GM04504 (cell line): ENCODE measurements at places on chromosomes 6 and 20.

DNA sequence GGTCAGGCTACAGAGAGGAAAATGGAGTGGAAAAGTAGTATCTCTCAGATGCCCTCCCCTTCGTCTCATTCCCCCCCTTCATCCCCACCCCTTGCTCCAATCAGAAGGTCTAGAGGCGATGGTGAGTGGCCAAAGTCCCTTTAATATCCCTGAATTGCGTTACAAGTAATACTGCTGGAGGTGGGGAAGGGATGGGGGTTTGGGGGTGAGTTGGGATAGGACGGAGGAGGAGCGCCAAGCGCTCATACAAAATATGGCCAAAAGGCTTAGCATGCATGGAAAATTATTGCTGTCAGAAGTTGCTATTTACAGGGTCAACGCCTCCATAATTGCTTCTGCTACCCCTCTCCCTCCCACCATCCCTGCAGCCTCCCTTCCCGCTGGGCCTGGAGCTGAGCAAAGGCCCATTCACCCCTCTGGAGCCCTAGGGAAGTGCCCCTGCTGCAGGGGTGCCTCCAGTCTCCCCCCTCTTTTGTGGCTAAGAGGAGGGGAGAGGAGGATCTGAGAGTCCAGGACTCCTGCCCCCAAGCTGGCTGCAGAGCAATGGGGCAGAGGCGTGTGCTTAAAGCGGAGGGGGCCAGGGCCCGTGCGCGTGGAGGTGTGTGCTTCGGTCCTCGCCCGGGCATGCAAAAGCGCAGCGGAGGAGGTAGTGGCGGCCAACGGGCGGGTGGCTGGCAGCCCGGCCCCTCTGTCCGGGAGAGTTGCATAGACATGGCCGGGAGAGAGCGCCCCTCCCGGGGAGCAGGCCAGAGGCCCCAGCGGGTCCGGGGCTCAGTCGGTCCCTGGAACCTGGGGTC lies 8.7 kb upstream of the SRXN1 start:
- DNase-seq, result no peak

DNA sequence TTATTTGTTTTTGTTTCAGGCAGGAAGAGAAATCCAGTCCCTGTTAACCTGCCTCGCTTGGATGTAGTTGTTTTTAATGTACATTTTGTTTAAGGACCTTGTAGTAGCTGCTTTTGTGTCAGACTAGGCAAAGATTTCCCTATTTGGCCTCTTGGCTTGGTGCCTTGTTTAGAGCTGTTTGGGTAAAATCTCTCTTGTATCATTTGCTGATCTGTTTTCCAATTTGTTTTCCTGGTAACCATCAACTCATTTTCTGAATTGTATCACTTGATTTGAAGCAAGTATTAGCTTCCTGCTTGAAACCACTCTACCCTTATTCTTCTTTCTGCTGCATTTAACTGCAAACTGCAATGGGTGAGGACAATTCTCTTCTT lies 160.7 kb downstream of the ZFAND3 start:
- no peak for DNase-seq

- DNase-seq, result no peak
Measured at GRCh38 chr6:147054158-147054557, 150.1 kb upstream of the STXBP5 start.

- DNase-seq, result no peak
Measured at GRCh38 chr20:11754451-11754850, 163.2 kb upstream of the BTBD3 start.

GRCh38 chr20:61288331-61288784 lies 36.3 kb downstream of the CDH4 start:
- no peak for DNase-seq

DNA sequence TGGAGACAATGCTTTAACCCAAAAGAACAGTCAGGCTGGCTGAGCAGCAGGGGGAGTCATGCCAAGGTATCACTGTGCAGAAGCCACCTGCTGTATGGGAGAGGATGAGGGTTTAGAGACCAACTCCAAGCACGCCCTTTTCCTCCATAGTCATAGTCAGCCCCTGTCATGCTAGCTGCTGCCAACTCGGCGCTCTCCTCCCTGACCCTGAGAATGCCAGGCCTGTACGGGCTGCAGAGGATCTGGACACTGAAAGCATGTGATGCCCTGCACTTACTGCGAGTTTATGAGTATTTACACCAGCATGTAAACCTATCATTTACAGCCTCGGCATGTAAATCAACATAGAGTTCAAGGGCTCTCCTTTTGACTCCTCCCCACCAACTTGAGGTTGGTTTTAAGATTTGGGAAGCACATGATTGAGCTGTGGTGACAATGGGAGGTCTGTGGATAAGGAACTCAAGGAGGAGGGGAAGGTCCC lies 11.7 kb upstream of the SCUBE3 start:
- no peak for DNase-seq

DNA sequence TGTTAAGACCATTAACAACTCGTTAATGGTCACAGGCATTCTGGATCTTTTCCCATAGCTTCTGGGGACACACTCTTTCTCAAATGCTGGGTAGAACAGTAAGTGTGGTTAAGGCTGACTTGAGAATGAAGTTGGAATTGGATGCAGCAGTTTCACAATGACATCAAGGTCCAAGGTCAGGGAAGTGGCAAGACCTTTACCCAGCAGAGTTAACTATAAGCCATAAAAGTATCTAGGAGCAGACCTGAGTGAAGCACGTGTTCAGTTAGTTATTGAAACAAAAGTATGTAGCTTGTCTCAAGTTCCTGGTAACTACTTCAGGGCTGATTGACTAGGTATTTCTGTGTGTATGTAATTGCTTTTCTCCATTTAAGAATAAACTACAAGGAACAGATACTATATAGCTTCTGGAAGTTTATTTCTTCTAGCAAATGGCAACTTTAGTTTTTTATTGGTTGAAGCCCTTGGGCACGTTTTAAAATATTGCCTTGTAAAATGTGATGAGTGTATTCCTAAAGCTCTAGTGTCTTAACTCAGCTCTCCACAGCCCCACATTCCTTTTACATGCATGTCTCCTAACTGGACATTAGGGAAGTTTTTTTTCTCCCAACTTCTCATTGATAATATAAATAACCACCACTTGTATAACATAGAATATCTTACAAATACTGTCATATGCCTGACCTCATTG lies 479.0 kb upstream of the CITED2 start:
- DNase-seq, result peak; percentile 73

DNA sequence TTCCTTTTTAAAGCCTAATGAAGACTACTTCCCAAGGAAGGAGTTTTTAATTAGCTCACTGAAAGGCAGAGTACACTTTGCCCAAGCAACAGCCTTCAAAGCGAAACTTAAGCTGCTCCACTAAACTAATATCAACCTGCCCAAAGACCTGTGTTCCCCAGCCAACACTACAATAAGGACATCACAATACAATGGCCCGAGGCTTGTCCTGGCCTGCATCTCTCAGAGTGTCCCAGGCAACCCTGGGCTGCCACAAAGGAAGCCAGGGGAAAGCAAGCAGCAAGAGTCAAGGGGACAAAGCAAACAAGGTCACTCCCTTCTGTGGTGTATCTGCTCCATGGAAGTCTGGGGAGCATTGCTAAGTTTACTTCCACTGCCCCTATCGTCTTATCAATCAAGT lies 52.3 kb downstream of the PIGU start:
- no peak for DNase-seq
